ENCODE measurements at places on chromosomes 5 and 9. TPM values are rescaled to one million over a fixed set of nuclear protein-coding genes. Genes with fewer than 3 reads are reported as not detected.
A peak's percentile ranks its signal among the peaks of the same experiment; 100 is the strongest.

DNA sequence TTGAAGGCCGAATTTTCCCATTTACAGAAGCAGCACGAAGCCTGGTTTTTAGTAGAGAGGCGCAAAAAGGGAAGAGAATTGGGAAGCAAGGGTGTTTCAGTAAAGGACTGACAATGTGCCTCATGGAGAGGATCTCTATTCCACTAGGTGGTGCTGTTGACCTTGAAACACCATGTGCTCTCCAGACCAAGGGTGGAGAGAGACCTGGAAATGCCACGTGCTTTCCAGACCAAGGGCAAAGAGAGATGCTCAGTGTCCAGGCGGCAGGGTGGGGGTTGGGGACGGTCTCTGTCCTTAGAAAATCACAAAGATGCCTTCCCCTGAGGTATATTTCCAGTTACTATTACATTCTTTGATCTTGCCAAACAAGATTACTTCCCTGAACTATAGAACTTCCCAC, 425.3 kb downstream of the CSNK1G3 start:
- H3K4me1 ChIP-seq: no peaks in the 10 kb centered on the region
- peak; percentile 33 for DNase-seq
- no peak overlapping the region for H3K4me3 ChIP-seq
- H3K36me3 ChIP-seq: no peaks in the 10 kb centered on the region
- no peaks in the 10 kb centered on the region for H3K27me3 ChIP-seq

DNA sequence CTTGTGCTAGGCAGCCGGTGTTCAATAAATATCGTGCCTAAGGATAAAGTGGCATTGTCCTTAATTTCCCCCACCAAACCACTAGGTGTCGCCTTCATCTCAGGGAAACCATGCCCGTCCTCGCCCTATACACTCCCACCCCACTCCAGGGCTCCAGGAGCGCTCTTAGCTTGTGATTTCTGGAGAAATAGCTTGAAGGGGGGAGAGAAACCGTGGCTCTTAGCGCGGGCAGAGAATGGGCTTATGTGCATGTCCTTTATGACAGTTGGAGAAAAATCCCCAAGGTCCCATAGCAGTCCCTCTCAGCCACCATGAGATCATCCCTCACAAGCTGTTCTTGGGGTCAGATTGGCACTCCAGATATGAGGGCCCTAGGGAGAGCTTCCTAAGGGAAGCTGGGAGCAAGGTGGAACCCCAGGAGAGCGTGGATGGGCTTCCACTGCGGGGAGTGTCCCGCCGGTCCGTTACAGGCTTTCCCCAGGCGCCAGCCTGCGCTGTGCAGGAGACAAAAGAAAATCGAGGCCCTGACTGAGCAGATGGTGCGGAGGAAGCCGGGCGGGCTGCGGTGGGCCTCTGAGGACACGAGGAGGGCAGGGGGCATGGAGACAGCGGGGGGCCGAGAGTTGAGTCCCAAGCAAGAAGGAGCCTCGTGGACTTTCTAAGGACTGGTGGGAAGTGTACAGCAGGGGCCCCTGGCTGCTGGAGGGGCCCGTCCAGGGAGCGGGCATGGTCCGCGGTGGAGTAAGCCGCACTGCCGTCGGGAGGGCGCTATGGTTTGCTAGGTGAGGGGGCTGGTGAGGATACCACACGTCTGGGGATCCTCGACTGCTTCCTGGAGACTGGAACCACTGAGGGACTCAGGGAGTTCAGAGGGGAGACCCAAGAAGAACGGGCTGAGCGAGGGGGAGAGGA, 750 bp upstream of the NPR2 start:
- H3K36me3 ChIP-seq: no peaks in the 10 kb centered on the region
- no peaks in the 10 kb centered on the region for H3K27me3 ChIP-seq
- peak; percentile 76 for DNase-seq
- no peaks in the 10 kb centered on the region for H3K4me1 ChIP-seq

DNA sequence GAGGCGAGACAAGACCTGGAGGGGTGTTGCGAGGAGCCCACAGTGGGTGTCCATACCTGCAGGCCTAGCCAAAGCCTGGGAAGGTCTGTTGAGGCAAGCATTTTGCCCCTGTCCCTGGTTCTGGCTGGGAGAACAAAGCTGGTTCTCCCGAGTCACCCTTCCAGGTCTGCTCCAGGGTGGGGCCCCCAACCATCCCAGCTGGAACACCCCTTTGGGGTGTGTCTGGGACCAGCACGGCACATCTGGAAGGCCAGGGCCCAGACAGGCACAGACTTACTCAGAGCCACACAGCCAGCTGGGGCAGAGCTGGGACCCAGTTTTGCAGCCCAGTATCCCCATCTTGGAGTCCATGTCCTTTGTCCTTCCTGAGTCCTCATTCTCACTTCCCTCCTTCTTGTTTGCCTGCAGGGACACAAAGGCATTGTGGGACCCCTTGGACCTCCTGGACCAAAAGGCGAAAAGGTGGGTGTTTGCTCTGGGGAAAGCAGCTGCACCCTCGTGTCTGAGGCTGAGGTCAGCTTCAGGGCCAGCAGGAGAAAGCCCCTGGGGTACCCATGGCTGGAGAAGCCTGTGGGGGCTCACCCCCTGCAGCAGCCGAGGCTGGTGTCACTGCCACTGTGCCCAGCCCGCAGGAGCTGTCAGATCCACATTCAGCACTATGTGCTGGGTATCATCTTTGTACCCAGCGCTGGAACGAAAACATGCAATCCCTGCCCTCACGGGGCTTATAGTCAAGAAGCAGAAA, 38.4 kb upstream of the ORM1 start:
- no peak for DNase-seq
- H3K27me3 ChIP-seq: no peaks in the 10 kb centered on the region
- H3K4me1 ChIP-seq: no peaks in the 10 kb centered on the region

GRCh38 chr9:130668659-130669058, 4.3 kb downstream of the PRDM12 start:
- no peak for DNase-seq
- peaks cover 47% of the 10 kb centered on the region for H3K27me3 ChIP-seq
- no peaks in the 10 kb centered on the region for H3K36me3 ChIP-seq
- H3K27ac ChIP-seq: no peak overlapping the region

MCIDAS gene
- 0.22 TPM for total RNA-seq

GRCh38 chr5:81901586-81901985, 70.2 kb upstream of the ATG10 start:
- H3K4me1 ChIP-seq: no peaks in the 10 kb centered on the region
- H3K4me3 ChIP-seq: no peak overlapping the region
- no peaks in the 10 kb centered on the region for H3K36me3 ChIP-seq
- H3K27me3 ChIP-seq: no peaks in the 10 kb centered on the region

DNA sequence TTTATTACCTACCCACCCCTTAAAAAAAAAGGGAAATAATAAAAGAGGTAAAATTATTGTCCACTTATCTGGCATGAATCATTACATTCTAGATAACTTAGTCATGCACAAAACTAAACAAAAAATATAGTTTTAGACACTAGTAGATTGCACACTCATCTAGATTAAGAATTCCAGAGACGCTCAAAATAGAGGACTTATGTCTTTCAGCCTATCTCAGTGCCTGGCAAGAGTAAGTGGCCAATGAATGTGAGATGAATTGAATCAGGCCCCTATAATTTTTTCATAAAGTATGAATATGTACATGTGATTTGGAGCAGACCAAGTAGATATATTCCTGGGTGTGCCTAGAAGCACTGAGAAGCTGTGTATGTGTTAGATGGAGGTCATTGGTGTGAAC, 2.0 kb upstream of the RXFP3 start:
- no peaks in the 10 kb centered on the region for H3K36me3 ChIP-seq
- H3K27me3 ChIP-seq: peaks cover 23% of the 10 kb centered on the region
- H3K4me1 ChIP-seq: no peaks in the 10 kb centered on the region
- no peak overlapping the region for H3K4me3 ChIP-seq
- no peak for DNase-seq

GRCh38 chr5:180143656-180144364, 65.2 kb downstream of the RASGEF1C start:
- no peaks in the 10 kb centered on the region for H3K27me3 ChIP-seq
- no peak for DNase-seq
- H3K4me1 ChIP-seq: no peaks in the 10 kb centered on the region
- no peak overlapping the region for H3K4me3 ChIP-seq

- no peaks in the 10 kb centered on the region for H3K4me1 ChIP-seq
- no peak overlapping the region for H3K27ac ChIP-seq
- no peaks in the 10 kb centered on the region for H3K27me3 ChIP-seq
- peaks cover 14% of the 10 kb centered on the region for H3K36me3 ChIP-seq
- no peak for DNase-seq
- no peak overlapping the region for H3K4me3 ChIP-seq
Observed at GRCh38 chr5:150020249-150020648, 19.7 kb downstream of the HMGXB3 start.

Data from colonic mucosa (tissue), 4 donors.